Activated gamma-delta T cell (primary cell): ENCODE measurements at places on chromosomes 11 and 22.

- no peak for DNase-seq
Observed at GRCh38 chr11:132680584-132680983, 851.7 kb downstream of the OPCML start.

DNA sequence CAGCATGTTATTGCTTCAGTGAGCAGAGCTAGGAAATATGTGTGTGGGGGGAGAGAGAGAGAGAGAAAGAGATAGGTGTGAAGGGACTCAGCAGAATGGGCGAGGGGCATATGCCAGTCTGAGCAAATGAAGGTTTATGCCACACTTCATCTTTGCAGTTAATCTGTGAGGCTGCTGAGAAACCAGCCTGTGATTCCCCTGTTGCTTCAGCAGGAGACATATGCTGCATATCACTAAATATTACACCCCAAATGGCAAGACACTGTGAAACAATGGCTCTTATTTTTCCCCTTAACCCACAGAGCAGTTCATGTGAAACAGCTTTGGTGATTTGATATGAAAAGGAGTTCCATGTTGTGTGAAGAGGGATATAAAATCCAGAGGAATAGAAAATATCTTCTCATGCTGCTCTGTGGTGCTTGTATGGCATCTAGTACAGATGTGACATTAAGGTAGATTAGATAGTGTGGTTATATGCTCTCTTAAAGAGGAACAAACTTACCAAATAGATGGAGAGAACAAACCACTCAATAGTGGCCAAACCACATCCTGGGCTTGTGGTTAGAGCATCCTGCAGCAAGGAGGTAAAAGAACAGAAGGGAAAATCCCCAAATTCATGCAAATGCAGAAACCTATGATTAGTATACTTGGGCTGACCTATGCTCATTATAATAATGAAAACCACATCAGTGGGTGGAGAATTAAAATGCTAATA lies 864.2 kb downstream of the FAM181B start:
- DNase-seq, result no peak

DNA sequence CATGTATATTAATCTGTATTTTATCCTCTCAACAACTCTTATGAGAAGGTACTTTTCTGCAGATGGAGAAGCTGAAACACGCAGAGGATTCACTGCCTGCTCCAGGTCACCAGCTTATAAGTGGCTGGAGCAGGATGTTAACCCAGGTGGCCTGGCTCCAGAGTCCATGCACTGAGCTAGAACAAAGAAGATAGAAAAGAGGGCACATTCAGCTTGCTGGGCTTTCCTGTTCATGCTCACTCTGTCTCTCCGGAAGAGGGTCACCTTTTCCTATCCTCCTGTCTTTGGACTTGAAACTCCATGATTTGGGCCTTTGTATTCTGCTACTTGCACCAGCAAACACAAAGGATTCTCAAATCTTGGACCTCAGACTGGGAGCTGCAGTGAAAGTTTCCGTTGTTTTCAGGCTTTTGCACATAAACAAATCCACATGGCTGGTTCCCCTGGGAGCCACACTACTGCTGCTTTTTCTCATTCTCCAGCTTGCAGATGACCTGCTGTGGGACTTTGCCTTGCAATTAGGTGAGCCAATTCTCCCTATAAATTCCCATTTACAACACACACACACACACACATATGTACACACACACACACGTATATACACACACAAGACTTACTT lies 117.3 kb upstream of the GRK3 start:
- DNase-seq, result no peak

DNA sequence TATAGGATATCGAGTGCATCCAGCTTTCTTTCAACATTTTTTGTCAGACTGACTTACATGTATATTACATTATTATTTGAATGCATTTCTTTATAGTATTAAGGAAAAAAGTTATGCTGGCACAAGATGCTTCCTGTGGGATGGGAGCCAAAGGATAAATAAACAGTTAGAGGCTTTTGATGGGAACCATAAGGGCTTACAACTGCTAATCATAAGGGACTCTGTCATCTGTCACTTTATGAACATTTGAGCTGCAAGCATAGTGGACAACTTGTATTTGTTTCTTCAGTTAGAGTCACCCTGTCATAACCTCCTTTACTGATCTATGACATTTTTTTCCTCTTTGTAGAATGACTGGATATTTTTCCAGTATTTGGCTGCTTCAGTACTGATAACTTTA lies 132.4 kb upstream of the CHORDC1 start:
- no peak for DNase-seq

GRCh38 chr11:85828640-85828978 lies 17.7 kb upstream of the SYTL2 start:
- no peak for DNase-seq

DNA sequence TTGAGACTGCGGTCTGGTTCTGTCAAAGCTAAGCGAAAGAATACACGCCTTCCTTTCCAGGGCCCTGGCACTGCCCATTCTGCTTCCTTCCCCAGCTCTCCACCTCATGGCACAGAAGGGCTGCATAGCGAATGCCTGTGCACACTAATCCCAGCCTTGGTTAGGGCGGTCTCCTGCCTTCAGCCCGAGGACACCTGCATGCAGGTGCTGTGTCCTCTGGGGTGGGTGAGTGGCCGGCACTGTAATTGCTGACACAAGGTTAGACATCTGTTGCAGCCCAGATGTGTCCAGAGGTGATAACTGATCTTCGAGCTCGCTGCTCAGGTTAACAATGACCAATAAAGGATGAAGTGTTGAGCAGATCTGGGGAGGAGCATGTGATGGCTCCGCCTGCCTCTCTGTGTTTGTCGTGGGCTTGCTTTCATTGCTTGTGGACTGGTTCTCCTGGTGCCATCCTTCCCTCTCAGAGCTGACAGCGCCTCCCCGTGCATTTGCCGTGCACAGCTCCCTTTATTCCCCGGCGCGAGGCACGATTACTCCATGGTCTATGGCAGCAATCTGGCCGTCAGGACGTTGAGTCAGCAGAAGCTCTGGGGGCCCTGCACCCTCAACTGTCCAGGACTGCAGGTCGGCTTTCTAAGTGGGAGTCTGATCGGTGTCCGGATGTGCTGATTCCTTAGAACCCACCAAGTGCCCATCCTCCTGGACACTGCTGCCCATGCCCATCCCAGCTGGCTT lies 1088.2 kb downstream of the BRD1 start:
- no peak for DNase-seq

DNA sequence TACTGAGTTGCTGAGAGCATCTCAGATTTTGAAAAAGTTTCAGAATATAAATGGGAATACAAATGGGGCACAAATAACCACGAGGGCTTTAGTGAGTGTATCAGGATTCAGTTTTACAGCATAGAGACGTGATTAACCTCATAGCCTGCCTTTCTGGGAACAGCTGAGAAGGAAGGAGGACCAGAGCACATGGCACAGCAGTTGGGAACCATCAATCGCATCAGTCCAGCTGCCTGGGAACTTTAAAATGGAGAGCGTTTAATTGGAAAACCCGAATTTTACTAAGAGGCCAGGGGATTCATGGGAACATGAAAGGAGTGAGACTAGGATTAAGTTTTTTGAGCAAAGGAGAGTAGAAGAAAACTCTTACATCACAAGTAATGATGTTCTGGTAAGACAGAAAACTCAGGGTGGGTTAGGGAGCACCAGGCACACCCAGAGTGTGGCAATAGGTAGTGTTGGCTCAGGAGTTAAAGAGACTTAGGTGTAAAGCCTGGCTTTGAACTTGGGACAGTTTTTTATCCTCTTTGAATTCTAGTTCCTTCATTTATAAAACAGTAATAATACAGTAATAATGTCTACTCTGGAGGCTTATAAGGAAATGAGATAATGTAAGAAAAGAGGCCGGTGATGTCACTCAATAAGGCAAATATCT lies 40.2 kb downstream of the FZD4 start:
- no peak for DNase-seq

DNA sequence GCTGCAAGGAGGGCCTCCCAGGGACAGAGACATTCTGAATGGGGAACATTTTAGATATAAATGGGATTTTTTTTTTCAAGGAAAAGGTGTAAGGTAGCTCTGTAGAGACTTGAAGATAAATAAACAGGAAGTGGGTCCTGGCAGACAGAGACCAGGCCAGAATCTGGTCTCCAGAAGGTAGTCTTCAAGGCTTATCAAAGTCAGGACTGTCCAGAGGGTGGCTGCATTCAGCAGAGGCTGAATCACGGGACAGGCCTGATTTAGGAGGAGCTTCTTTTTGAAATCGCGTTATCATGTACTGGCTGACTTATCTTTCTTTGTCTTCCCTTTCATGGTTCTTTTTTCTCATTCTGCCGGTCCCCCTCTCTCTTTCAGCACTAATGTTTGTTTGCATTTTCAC lies 542.9 kb downstream of the NTM start:
- no peak for DNase-seq

- no peak for DNase-seq
Observed at GRCh38 chr11:116314006-116314405, 458.8 kb downstream of the BUD13 start.

DNA sequence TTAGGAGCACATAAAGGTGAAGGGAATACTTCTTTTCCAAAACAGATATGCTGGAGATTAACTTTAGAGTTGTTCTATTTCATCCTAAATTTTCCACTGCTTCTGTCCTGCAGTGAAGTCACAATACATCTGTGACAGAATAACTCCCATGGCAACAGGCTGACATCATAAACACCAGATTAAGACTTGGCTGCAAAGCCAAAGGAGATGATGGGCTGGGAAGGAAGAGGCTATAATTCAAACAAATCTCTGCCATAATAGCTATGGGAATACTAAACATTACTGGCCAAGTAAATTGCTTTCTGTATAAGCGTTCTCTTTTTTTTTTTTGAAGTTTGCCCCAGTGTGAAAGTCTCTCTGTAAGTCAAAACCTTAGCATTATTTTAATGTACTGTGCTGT lies 107.7 kb downstream of the CADM1 start:
- DNase-seq, result no peak

GRCh38 chr11:62147545-62147944 lies 23.7 kb downstream of the INCENP start:
- DNase-seq, result no peak

DNA sequence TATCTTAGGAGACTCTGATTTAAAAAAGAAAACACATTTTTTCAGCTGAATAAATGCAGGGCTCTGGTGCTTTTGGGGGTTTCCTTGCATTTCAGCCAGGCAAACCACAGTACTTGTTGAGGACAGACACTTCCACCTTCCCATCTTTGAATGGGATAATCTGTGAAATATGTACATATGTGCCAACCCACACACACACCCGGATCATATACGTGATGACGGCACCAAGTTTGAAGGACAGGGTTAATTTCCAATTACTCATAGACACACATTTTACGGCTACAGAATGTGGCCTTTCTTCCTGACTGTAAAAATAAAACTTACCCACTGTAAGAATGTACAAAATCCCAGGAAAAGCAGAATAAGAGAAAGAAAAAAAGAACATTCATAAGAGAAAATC lies 104.4 kb downstream of the MPPED2 start:
- no peak for DNase-seq
